ENCODE measurements at places on chromosomes 3 and 15.

DNA sequence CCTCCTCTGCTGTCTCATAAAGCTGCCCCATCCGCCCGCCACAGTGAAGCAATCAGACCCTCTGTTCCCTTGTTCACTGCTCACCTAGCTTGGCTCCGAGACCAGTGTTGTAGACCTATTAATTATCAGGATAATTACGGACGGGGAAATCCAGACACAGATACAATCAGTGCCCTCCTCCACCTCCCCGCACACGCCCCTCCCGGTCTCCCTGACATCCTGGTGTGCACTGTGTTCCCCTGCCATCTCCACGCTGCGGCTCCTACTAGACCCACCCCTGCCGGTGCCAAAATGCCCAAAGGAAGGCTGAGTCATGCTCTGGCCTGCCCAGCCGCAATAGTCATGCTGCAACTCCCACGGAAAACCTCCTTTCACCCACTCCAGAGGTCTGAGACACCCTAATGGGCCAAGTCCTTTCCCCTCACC, 277.3 kb upstream of the TLE3 start:
- DNase-seq = no peak

DNA sequence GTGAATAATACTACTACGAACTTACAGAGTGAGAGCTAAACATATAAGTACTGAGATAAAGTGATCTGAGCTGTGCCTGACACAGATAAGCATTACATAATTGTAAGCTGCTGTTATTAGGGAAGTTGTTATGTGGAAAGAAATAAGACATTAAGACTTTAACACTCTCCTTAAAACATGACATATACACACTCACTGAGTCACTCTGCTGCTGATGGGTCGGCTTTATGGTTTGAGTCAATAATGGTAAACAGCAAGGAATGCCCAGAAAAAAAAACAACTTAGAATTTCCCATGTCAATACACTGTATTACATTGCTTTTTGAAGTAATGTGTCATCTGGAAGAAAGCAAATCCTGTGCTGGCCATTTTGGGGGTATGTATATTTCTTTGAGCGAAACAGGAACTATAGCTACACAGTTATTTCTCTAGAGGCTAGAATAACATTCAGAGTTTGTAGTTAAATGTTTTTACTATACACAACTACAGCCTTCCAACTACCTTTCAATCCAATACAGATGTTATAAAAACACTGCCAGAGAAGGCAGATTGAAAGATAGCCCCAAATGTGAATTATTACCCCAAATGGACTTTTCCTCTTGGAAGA, 22.8 kb upstream of the SPRED1 start:
- DNase-seq = no peak

DNA sequence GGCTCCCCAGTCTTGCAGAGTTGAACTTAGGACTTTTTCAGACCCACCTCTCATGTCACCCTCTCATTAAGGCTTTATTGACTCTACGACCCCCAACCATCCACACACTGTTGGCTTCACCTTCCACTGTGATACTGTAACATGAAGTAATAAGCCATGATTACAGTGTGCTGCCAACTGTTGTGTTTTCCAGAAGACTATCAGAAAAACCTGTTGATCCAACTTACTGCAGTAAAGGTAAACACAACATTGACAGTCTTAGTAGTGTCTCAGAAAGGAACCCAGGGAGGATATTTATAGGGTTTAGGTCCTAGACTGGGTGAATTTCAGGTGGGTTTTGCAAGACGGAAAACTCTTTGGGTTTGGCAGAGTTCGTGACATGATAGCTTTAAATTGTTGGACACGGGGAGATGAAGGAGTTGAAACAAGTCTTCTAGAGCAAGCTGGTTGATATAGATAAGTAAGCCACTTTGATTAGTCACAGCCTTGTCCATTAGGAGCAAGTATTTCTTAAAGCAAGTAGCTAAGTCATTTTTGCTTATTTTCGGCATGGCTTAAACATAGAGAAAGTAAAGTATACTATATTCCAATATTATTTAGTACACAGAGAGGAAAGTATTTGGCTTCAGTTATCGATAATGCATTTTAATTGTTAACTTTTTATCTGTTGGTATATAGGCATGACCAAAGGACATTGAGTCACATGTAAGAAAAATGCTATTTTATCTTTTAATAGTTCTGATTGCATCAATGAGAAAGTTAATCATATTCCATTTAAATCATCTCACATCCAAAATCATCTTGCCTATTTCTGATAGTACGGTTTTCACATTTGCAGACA, 2.4 kb upstream of the COL6A5 start:
- no peak for DNase-seq

GRCh38 chr15:43249699-43250203, 17.0 kb downstream of the TGM5 start:
- DNase-seq = no peak

- no peak for DNase-seq
These were observed 55.0 kb downstream of the CNTN6 start for GRCh38 chr3:1147819-1148218.

- no peak for DNase-seq
These were observed 234.8 kb upstream of the TRIM42 start for GRCh38 chr3:140443073-140443472.

DNA sequence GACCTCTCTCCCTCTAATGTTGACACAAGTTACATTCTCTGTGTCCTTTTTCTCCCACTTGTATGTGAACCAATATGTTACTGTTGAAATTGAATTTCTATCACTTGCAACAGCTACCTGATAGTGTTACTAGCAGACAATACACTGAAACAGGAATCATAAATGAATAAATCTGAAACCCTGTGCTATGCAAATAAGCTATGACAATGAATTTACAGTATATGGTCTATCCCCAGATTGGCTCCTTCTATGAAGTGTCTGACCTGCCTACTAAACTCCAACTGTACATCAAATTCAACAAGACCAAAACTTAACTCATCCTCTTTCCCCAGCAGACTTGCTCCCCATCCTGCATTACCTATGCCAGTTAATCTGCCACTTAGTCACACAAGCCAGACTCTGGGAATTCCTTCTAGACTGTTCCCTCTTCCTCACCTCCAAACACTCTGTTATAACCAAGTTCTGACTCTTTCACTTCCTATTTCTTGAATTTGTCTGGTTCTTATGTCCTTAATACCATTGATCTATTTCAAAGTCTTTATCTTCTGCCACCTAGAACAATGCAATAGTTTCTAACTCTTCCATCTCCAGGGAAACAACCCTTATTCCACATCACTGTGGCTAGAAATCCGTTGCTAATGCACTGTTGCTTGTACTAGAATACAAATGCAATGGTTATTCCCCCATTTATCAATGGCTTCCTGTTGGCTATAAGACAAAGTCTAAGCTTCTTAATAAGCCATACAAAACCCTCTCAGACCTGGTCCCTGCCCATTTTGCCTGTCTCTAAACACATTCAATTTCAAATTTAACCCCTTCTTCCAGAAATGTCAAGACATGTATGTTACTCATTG, 13.4 kb upstream of the ZNF639 start:
- no peak for DNase-seq

DNA sequence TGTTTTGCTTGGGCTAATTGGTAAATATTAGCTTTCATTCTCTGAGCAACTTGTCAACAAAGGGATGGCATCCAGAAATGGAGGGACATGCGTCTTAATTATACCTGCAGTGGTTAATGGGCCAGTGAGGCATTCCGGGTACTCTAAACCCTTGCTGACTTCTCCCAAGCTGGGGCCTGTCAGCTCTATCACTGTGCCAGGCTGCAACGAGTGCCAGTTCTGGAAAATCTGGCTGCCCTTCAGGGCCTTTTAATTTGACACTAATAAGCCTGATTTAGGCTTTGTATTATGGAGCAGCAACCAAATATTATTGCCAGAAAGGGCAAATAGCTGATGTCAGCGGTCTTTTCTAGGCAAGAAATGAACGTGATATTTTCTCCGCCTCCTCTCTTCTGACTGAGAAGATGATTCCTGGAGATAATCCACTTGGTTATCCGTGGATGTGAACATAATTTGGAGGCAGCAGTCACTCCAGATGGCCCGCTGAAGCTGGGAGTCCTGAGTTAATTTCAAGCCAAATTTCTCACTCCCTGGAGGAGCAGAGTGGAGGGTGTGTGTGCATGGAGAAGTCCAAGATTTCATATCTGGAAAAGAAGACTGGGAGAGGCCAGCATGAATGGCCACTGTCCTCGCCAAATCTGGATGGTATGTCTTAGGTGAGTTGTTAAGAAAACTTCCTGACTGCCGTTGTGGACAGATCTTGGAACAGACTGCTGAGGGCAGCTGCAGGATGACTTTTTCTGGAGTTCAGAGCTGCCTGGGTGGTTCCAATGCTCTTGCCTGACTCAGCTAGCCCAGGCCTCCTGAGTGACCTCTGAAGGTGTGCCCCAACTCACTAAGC, 44.4 kb upstream of the PSMD6 start:
- DNase-seq = no peak

DNA sequence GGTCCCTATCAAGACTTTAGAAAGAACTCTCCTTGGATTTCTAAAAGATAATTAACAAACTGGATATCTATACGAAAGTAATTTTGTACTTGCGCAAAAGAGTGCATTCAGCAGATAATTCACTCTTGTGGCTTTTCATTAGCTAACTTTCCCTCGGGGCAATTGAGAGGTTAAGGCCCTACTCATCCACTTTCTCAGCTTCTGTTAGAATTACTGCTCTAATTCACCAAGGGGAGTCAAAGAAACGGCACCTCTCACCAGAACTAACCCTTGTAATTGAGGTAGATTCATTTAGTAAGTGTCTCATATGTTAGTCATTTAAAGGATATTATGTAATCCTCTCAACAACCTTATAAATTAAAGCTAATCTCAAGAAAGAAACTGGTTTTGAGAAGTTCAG, 22.5 kb upstream of the MB21D2 start:
- DNase-seq = no peak

- no peak for DNase-seq
These were observed 162.2 kb upstream of the TLE3 start for GRCh38 chr15:70259640-70260508.

- no peak for DNase-seq
These were observed 11.9 kb upstream of the SCG3 start for GRCh38 chr15:51669381-51669780.

DNA sequence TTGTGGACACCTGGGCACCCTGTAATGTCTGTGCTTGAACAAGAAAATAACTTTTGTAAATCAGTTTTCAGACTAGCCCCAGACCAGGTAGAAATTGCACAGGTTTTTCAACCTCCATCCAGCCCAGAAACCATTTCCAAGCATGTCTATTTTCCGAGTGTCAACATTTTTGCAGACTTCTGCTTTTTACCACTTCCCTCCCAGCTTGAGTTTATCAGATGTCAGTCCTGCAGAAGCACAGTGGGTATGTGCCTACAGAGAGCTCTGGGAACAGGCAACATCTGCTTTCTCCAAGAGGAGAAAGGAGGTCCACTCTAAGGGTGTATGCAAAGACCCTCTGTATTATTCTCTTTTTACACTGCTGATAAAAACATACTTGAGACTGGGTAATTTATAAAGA, 83.9 kb downstream of the LRRK1 start:
- no peak for DNase-seq

All from anterior cingulate cortex (tissue), 58 donors.